ENCODE measurements at places on chromosomes 6 and 20. TPM values are rescaled to one million over a fixed set of nuclear protein-coding genes. Genes with fewer than 3 reads are reported as not detected.

DNA sequence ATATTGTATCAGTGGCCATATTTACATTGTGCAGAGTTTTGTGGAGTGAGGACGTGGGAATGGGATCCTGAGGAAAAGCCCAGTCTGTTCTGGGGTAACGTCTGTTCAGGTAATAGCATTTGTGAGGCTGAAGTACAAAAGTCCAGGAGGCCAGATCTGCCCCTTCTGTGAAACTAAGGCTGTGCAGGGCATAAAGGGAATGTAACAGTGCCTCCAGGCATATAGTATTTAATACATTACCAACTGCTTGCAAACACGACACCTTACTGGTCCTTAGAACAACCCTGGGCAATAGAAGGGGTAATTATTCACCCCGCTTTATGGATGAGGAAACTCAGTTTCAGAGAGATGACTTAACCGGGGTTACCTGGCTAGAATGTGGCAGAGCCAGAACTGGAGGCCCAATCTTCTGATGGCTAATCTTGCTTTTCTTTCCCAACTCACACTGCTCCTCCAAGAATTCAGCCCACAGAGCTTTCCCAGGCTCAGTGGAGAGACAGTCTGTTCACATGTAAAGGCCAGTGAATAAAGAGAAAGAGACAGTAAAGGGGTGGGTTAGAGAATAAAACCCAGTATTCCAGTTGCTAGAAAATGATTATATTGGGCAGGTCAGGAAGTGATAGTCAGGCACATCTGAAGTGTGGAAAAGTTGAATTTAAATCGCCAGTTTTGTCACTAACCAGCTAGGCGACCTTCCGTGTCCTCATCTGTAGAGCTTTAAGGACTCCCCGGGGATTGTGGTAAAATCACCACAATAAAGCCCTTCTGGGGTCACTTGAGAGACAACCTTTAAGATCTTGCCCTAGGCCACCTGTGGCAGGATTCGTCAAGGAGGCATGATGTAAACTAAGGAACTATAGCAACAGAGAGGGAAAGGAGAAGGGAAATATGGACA lies 280.7 kb upstream of the CITED2 start:
- DNase-seq = no peak

GRCh38 chr20:59939052-59939878 lies 840 bp downstream of the PPP1R3D start:
- peak; percentile 73 for DNase-seq

- peak; percentile 90 for DNase-seq
Observed at GRCh38 chr6:13302751-13303667, 25.3 kb downstream of the TBC1D7 start.

GRCh38 chr6:15796844-15797243 lies 134.0 kb upstream of the DTNBP1 start:
- DNase-seq = no peak

GRCh38 chr6:82251942-82252341 lies 4.4 kb upstream of the IBTK start:
- no peak for DNase-seq

The BTNL2 gene
- not detected for total RNA-seq

The MUC21 gene
- not detected for total RNA-seq

The FKBP1C gene
- not detected for total RNA-seq

DNA sequence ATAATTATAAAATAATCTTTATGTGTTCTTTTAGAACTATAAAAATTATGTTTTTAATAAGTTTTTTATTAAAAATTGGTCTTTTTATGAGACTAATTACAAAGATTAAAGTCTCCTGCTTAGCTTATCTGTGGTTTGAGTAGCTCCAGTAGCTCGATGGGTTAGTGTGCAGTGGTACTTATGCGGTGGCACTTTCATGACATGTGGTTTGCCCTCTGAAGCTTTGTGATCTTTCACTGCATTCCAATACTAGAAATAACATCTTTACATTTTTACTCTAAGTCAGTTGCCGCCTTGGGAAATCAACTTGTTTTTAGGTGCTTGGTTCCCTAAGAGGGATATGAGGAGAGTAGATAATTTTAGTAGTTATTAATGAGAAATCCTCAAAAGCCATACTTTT lies 699.5 kb upstream of the FLRT3 start:
- no peak for DNase-seq

- peak; percentile 82 for DNase-seq
Observed at GRCh38 chr6:127118298-127119101, at the start of gene RSPO3. Gene RSPO3 (plus strand): TSS chr6:127118671. CDS start chr6:127119193, 522 bp downstream.

The CLDN20 gene
- total RNA-seq = not detected

The PDYN gene
- not detected for total RNA-seq

The SYCP2L gene
- total RNA-seq = 1.1 TPM

Data from posterior vena cava (tissue), 2 donors.